ENCODE measurements at places on chromosomes 7 and 10. TPM values are rescaled to one million over a fixed set of nuclear protein-coding genes. Genes with fewer than 3 reads are reported as not detected.

Gene DENND10
- total RNA-seq, result 40.6 TPM

Gene CTTNBP2
- 24.4 TPM for total RNA-seq

Gene NUTM2B
- total RNA-seq, result 1.5 TPM

Gene CHRM2
- total RNA-seq, result not detected

Gene LEP
- total RNA-seq, result not detected

Gene GPR141
- not detected for total RNA-seq

Gene ITPRID1
- total RNA-seq, result not detected

Gene GPR22
- not detected for total RNA-seq

Gene FBXO24
- total RNA-seq, result 1.3 TPM

GRCh38 chr10:36504758-36505157 is 620.6 kb upstream of the ANKRD30A start:
- no peak overlapping the region for H3K27ac ChIP-seq
- DNase-seq, result no peak
- H3K4me3 ChIP-seq, result no peak overlapping the region

GRCh38 chr10:76576276-76576962 is 1061.2 kb downstream of the KCNMA1 start:
- no peak for DNase-seq
- no peak overlapping the region for H3K27ac ChIP-seq
- peaks cover 4% of the 10 kb centered on the region for H3K27me3 ChIP-seq
- H3K36me3 ChIP-seq, result no peaks in the 10 kb centered on the region
- peaks cover 4% of the 10 kb centered on the region for H3K4me1 ChIP-seq

DNA sequence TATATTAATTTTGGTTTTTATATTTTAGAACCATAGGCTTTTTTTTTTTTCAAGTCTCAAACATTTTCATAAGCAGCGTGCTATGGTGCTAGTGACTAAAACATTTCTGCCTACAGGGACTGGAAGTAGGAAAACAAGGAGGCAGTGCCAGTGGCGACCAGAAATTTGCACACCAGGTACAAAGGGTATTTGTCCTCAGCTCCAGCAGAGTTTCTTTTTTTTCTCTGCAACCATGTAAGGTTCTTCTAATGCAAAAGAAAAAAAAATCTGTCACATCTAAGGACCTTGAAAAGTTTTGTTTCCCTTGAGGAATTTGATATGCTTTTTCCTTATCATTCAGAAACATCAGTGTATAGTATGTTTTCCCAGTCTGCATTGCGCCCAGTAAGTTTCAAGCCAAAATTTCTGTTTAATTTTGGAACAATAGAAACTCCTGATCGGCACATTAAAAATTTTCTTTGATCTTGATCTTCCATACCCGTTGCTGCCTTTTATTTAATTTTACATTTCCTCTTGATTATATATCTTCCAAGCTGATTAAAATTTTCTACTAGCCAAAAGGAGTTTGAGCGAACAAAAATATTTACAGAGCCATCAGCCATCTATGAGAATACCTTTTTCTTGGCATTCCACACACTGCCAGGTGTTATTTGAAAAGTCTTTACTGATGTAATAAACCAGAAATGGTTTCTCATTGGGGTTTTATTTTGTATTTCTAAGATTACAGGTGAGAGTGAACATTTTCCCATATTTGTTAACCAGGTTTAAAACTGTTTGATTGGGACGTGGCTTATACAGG is 956 bp upstream of the KLHDC10 start:
- peak overlapping the region; percentile 95 for H3K27ac ChIP-seq
- H3K4me1 ChIP-seq, result peaks cover 15% of the 10 kb centered on the region
- peak overlapping the region; percentile 97 for H3K4me3 ChIP-seq

- peaks cover 1% of the 10 kb centered on the region for H3K27me3 ChIP-seq
- H3K4me1 ChIP-seq, result peaks cover 8% of the 10 kb centered on the region
- H3K4me3 ChIP-seq, result no peak overlapping the region
- no peak overlapping the region for H3K27ac ChIP-seq
These were observed 985 bp upstream of the ETV1 start for GRCh38 chr7:13990319-13990983.

DNA sequence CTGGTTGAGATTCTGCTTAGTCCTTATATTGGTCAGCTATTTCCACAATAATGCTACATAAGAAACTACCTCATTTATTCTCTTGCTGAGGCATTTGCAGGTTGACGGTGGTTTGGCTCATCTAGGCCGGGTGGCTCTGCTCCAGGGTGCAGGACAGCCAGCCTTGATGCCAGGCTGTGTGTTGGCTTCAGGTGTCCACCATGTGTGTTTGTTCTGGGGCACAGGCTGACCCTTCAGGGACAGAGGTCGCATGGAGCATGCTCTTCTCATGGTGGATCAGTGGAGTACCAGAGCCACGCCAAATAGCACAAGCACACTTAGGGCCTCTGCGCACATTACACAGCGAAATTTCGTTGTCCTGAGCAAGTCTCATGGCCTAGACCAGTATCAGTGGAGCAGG is 249.9 kb downstream of the LRMDA start:
- H3K4me3 ChIP-seq, result no peak overlapping the region
- H3K27me3 ChIP-seq, result no peaks in the 10 kb centered on the region
- no peaks in the 10 kb centered on the region for H3K36me3 ChIP-seq
- DNase-seq, result no peak

- no peaks in the 10 kb centered on the region for H3K36me3 ChIP-seq
- H3K27me3 ChIP-seq, result no peaks in the 10 kb centered on the region
- DNase-seq, result no peak
These were observed 208.4 kb upstream of the AGK start for GRCh38 chr7:141342621-141343408.

- no peak for DNase-seq
- peaks cover 3% of the 10 kb centered on the region for H3K36me3 ChIP-seq
- no peak overlapping the region for H3K27ac ChIP-seq
- H3K4me3 ChIP-seq, result no peak overlapping the region
These were observed 205.8 kb downstream of the CCSER2 start for GRCh38 chr10:84534168-84534567.

GRCh38 chr7:63953181-63953580 is 45.5 kb upstream of the ZNF722 start:
- H3K4me3 ChIP-seq, result no peak overlapping the region
- H3K36me3 ChIP-seq, result peaks cover 11% of the 10 kb centered on the region
- DNase-seq, result no peak
- H3K27ac ChIP-seq, result no peak overlapping the region
- H3K4me1 ChIP-seq, result no peaks in the 10 kb centered on the region
- H3K27me3 ChIP-seq, result peaks cover 2% of the 10 kb centered on the region

DNA sequence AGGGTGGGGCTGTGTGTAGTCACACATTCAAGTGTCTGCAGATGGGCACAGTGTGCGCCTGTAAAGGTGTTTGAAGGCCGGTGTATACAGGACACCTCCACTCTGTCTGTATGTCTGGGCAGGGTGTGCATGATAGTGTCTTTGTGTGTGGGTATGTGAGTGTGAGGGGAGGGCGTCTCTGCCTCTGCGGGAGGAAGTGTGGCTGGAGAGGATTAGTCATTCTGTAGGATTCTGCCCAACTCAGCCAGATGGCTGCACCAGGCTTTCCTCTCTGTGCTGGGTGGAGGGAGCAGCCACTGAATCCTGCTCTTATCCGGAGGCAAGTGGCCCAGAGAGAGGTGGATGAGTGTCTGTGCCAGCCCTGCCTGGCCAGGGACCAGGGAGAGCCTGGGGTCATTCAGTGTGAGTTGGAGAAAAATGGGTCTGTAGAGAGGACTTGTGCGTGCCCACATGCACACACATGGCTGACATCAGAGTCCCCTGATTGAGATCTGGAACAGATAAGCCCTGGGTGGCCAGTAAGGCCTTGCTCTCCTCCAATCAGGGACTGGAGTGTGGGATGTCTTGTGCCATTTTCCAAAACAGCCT is 1.7 kb downstream of the SFXN3 start:
- H3K27me3 ChIP-seq, result peaks cover 16% of the 10 kb centered on the region
- peaks cover 25% of the 10 kb centered on the region for H3K4me1 ChIP-seq
- peak overlapping the region; percentile 65 for H3K27ac ChIP-seq
- H3K36me3 ChIP-seq, result peaks cover 19% of the 10 kb centered on the region
- H3K4me3 ChIP-seq, result peak overlapping the region; percentile 89

- H3K4me1 ChIP-seq, result peaks cover 11% of the 10 kb centered on the region
- H3K27ac ChIP-seq, result peak overlapping the region; percentile 55
- no peak overlapping the region for H3K4me3 ChIP-seq
- H3K36me3 ChIP-seq, result no peaks in the 10 kb centered on the region
- DNase-seq, result no peak
These were observed 8.6 kb downstream of the KIFBP start for GRCh38 chr10:68997211-68997610.

GRCh38 chr7:155282671-155283070 is 15.0 kb upstream of the INSIG1 start:
- peaks cover 34% of the 10 kb centered on the region for H3K4me1 ChIP-seq
- no peak for DNase-seq
- H3K36me3 ChIP-seq, result no peaks in the 10 kb centered on the region
- no peak overlapping the region for H3K4me3 ChIP-seq
- no peak overlapping the region for H3K27ac ChIP-seq

DNA sequence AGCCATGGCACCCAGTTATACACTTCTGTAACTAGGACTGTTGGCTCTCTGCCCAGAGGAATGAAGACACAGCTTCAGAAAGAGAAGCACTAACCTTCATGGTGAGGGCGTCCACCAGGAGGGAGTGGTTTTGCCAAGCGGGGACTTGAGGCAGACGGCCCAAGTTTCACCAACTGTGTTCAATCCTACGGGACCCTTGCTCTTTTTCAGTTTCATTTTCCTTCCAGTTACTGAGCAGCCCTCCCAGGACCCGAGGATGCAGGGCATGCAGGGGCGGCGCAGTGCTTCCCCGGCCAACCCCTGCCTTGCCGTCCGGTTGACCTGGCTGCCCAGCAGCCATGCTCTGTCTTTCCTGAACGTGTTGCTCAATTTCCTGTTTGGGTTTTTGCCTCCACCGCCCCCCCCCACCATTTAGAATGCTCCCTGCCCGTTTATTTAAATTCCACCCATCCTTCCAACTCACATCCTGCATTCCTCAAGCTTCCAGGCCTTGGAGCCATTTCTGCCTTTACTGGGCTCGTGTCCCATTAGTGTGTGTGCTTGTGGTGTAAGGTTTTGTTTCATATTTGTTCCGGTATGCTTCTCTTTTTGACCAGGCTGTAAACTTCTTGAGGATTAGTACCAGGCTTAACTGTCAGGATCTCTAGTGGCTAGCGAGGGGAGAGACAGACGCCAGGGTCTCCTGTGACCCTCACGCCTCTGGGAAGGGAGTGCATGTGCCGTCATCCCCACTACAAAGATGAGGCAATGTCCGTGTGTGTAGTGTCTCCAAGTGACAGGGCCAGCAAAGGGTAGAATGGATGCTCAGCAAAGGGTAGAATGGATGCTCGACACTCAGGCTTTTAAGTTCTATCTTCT is 31.6 kb downstream of the IL15RA start:
- H3K27ac ChIP-seq, result peak overlapping the region; percentile 99
- H3K4me1 ChIP-seq, result peaks cover 58% of the 10 kb centered on the region
- peak; percentile 52 for DNase-seq
- peaks cover 13% of the 10 kb centered on the region for H3K27me3 ChIP-seq

DNA sequence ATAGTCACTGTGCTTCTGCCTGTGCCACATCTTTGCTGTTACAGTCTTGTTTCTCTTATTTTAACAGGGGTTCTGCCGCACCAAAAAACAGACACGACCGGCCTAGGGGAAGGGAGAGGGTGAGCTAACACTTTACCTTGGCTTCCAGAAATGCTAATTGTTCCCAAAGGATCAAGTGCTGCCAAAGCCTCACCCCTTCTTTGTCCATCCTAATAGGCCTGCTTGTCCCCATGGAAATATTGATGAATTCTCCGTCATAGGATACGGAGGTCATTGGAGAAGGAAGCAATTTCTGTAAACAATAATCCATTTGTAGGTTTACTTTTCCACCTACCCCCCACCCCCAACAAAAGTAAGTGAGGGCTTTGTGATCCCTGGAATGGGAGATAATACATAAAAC is 567.3 kb downstream of the KCNMA1 start:
- peaks cover 1% of the 10 kb centered on the region for H3K27me3 ChIP-seq
- DNase-seq, result no peak
- H3K4me3 ChIP-seq, result no peak overlapping the region
- H3K27ac ChIP-seq, result no peak overlapping the region
- no peaks in the 10 kb centered on the region for H3K4me1 ChIP-seq

DNA sequence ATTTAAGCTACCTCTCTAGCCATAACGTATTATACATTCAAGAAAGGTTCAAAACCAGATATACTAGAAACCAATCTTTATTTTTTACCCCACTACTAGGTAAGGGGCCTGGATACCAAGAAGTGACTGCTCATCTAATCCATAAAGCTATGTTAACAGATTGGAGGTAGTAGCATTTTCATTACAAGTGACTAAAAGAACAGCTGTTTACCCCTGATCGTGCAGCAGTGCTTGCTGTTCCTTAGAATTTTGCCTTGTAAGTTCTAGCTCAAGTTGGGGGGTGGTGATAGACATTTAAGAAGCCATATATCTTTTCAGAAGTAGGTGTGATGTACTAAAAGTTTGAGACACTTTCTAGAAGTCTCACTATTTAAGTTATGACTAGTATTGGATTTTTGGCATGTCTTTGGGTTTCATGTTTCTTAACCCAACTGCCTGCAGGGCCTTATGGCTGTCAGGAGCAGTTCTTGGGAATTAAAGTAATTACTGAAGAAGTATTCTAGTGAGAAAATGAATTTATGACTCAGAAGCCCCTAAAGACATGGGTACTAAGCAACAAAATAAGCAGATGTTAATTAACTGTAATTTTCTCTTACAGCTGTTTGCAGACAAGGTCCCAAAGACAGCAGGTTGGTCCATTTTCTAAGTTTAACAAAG is 2.3 kb downstream of the PPIA start:
- H3K27me3 ChIP-seq, result peaks cover 13% of the 10 kb centered on the region
- peaks cover 18% of the 10 kb centered on the region for H3K4me1 ChIP-seq
- DNase-seq, result no peak
- H3K4me3 ChIP-seq, result peak overlapping the region; percentile 87
- peaks cover 39% of the 10 kb centered on the region for H3K36me3 ChIP-seq

DNA sequence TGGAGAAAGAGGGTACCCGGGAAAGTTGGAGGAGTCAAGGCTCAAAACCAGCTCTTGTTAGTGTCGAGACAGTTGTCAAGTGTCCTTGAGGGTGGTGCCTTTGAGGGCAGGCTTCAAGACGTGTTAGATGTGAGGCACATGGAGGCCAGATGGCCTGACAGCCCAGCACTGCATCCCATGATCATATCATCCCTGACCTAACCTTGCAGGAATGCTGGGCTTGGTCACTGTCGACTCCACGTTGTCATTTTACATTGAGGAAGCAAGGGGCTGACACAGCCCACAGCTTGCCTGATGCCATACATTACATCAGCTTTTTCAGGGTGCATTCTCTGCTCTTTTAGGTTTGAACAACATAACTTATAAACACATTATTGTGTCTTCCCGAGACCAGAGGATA is 114.1 kb downstream of the ABCA13 start:
- H3K36me3 ChIP-seq, result no peaks in the 10 kb centered on the region
- DNase-seq, result no peak
- peaks cover 3% of the 10 kb centered on the region for H3K27me3 ChIP-seq
- no peak overlapping the region for H3K27ac ChIP-seq
- no peak overlapping the region for H3K4me3 ChIP-seq

Measured in endothelial cell (in vitro differentiated cells).